ENCODE measurements at places on chromosomes 11 and 22.

DNA sequence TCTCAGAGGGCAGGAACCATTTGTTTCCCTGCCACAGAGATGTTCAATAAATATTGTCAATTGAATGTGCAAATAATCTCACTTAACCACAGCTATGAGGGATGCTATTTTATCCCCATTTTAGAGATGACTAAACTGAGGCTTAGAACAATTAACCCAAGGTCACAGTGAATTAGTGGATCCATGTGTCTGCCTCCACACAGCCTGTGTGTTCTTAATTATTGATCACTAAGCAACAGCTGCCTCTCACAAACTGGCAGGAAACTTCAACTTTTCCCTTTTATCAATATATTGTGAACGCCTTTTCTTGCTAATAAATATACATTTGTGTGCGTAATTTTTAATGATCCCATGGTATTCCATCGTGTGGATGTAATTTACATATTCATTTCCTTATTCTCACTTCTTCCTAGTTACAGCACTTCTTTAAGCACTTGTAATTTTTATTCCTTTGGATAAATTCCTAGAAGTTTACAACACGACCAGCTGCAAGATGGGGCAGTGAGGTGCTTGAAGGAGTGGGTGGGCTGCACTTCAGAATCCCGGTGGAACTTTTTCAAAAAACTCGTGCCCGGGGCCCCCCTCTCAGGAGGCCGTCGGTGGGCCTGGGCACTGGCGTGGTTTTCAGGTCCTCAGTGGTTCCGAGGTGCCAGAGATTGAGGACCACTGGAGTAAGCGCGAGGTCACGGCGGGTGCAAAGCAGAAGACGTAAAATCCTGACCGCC is 915 bp upstream of the SREBF2 start:
- no peak for DNase-seq

DNA sequence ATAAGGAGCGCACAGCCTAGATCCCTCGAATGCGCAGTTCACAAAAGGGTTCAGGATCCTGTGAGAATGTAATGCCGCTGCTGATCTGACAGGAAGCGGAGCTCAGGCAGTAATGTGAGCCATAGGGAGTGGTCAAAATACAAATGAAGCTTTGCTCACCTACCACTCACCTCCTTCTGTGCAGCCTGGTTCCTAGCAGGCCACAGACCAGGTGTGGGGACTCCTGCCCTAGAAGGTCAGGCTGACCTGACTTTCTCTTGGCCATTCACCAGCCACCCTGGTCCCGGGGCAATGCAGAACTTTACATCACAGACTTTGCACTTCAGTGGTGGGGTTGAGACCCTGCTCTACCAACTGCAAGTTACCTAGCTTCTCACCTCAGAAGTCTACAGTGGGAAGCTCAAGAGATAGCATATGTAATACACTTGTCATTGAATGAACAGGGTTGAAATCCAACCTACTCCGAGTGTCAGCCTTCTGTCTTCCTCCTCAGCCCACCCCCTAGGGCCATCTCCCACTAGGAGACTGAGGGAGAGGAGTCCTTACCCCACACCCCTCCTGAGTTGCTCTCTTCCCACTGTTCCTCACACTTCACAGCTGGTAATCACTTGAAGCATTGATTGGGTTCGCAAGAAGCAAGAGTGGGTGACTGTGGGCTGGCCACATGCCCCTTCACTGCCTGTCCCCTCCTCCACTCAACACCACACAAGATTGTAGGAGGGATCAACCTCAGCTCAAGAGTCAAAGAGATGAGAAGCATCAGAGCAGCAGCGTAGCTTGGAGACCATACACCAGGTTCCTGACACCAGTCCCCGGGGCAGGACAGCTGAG is 2.0 kb upstream of the KCNJ1 start:
- no peak for DNase-seq

DNA sequence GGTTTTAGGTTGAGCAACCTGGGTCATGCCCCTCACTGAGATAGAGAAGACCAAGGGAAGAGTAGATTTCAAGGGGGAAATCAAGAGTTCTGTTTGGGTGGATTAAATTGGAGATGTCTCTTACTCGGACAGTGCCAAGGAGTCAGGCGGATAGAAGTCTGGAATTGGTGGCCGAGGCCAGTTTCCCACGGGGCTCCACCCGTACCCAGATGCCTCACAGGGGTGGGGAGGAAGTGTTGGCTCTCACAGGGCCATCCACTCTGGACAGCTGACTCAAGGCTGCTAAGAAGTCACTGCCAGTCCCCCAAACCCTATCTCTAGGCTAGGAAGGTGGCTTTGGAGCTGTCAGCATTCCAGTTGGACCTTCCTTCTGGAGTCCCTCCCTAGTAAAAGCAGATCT is 79.1 kb upstream of the TIMP3 start:
- DNase-seq, result no peak

DNA sequence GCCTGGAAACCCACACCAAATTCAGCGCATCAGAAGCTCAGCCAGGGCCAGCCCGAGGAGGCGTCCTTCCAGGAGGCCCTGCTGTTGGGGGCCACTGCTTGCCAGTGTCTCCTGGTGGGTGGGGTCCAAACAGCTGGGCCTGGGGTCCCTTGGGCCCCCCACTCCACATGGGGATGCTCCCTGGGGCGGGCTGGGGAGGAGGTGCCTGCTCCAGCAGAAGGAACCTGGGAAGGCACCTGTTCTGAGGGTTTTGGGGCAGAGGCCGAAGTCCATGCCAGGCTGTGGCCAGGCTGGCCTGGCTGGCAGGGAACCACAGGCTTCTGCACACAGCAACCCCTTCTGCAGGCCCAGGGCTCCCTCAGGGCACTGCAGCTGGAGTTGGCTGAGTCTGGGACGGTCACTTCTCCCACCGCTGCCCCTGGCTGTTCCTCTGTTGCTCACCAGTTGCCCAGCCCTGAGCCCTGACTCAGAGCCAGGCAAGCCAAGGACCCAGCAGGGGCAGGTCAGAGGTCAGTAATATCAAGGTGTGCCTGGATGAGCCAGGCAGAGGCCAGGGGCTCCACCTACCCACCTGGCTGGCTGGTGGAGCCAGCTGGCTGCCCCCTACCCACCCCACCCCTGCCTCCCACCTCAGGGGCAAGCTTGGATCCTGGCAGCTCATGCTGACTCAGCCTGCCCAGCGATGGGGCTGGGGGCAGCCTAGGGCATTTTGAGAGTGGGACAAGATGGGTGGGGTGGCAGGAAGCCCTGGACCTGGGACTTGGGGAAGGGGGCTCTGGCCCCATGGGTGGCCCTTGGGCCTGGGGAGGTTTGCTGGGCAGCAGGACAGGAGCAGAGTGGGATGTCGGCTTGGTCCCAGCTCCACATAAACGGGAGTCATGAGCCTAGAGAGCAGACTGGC is 12.0 kb upstream of the PHLDA2 start:
- peak; percentile 38 for DNase-seq

- DNase-seq, result no peak
Measured at GRCh38 chr11:121358760-121359159, 66.2 kb downstream of the SC5D start.

GRCh38 chr11:86152006-86152862 is 83.3 kb upstream of the PICALM start:
- DNase-seq, result no peak

- peak; percentile 42 for DNase-seq
Measured at GRCh38 chr22:43515902-43516301, 104.1 kb downstream of the MPPED1 start.

DNA sequence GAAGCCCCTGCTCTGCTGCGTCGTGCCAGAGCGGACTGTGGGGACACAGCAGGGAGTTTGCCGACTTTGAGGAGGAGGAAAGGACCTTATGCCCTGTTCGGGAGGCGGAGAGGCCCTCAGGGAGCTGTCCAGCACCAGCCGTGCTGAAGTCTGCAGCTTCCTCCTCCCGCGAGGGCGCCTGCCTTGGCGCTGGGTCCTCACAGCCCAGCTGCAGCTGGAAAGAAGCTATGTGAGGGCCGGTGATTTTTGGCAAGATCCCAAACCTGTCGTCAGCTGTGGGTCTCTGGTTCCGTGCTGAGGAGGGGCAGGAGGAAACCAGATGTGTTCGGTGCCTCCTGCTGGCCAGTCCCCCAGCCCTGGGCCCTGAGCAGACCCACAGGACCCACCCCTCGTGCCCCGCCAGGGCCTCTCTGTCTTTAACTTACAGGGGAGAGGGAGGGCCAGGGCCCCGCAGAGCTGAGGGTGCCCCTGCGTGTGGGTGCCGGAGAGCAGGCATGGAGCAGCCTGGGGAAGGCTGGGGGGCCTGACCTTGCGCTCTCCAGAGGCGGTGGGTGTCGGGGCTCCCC is 12.0 kb downstream of the BRSK2 start:
- no peak for DNase-seq

- DNase-seq, result no peak
Measured at GRCh38 chr11:116697011-116697410, 75.8 kb downstream of the BUD13 start.

- no peak for DNase-seq
Measured at GRCh38 chr11:35321532-35322317, 97.6 kb downstream of the SLC1A2 start.
